ENCODE measurements at places on chromosomes 13 and 19. TPM values are rescaled to one million over a fixed set of nuclear protein-coding genes. Genes with fewer than 3 reads are reported as not detected.

NALCN gene
- 0.42 TPM for total RNA-seq

ZNF563 gene
- 2.3 TPM for total RNA-seq

HNRNPA1L2 gene
- total RNA-seq, result 4.5 TPM

KCNK6 gene
- total RNA-seq, result 5.5 TPM

ZNF837 gene
- 2.1 TPM for total RNA-seq

CERS4 gene
- 24.9 TPM for total RNA-seq

IRS2 gene
- 46.4 TPM for total RNA-seq

CYP4F2 gene
- total RNA-seq, result not detected

ACER1 gene
- not detected for total RNA-seq
